ENCODE measurements at places on chromosomes 16 and 17.

GRCh38 chr16:68668266-68668665 is 23.2 kb downstream of the CDH3 start:
- DNase-seq: no peak

GRCh38 chr16:54931120-54932014 is 702 bp downstream of the IRX5 start:
- DNase-seq: no peak

GRCh38 chr16:30063893-30064728 is 1.4 kb upstream of the ALDOA start:
- peak; percentile 39 for DNase-seq

DNA sequence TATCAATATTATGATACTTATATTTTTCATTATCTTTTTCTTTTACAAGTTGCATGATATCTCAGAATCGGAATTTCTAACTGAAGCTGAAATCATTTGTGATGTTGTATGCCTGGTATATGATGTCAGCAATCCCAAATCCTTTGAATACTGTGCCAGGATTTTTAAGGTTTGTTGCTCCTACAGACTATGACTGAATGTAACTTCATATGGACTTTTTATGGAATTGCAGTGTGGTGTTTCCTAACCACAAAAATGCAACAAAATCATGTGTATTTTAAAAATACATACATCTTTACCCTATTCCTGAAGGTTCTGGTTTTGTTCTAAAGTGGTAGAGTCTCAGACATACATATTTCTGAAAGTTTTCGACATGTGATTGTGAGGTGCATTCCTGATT is 58.8 kb upstream of the RHBDL3 start:
- DNase-seq: no peak

GRCh38 chr17:58233543-58233942 is 4.8 kb upstream of the LPO start:
- no peak for DNase-seq

- no peak for DNase-seq
These were observed 467.8 kb downstream of the SLC39A11 start for GRCh38 chr17:72624652-72625051.

GRCh38 chr17:49899191-49899485 is 51.3 kb upstream of the TAC4 start:
- no peak for DNase-seq

DNA sequence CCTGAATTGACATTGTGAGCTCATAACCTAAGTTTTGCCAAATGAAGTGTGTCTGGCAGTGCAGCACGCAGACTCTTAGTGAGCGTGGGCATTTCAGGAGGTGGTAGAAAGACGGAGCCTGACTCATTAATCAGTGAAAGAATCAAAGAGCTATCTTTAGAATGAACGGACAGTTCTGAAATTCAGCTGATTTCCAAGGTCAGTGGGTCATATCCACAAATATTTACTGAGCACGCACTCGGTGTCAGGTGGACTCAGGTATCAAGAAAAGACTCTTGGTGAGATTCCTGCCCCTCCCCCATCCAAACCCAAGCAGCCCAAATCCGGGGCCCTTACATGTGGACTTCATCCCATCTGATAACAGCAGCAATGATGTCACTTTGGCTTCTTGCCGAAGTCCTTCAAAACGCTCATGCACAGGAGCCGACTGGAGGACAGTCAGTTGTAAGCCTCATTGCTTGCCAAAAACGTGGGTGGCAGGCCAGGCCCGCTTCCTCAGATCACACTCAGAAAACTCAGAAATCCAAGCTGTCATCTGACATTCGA is 185.8 kb downstream of the HS3ST3A1 start:
- no peak for DNase-seq

GRCh38 chr17:47213540-47213939 is 4.4 kb downstream of the MYL4 start:
- no peak for DNase-seq

DNA sequence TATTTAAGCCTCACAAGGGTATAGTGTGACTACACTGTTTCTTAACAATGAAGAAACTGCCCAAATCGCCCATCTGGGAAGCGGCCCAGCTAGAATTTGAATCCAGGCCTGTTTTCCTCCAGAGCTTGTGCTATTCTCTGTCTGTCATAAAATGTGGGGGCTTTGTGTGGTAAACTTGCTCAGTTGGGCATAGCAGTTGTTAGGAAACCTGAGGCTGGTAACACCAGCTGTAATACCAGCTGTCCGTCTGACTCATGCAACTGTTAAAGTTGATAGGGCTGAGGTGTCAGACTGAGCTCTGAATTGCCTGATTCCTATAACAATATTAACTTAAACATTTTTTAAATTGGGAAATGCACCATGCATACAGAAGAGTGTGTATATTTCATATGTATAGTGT is 9.3 kb downstream of the NOD2 start:
- DNase-seq: no peak

DNA sequence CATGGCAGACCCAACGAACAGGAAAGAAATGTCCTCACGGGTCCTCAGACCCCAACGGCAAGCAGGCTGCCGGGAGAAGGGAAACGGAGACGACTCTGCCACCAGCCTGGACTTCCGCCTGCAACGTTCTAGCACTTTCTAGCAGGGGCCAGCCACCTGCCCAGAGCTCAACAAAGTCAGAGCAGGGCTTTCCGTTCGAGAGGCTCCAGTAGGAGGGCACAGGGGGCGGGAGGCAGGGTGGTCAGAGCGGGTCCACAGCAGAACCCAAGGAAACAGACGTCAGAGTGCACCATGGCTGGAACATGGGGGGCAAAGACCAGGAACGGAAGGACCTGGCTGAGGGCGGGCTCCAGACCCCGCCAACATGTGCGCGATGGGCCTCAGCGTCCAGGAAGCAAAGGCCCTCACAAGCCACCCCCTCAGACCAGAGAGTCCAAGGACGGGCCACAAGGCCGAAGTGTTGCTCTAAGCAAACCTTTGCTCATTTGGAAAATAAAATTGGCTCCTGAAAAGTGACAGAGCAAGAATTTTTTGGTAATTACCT is 29.4 kb upstream of the C16orf95 start:
- DNase-seq: no peak
